ENCODE measurements at places on chromosomes 2 and 18. TPM values are rescaled to one million over a fixed set of nuclear protein-coding genes. Genes with fewer than 3 reads are reported as not detected.

C2orf80 gene
- total RNA-seq, result not detected

STEAP3 gene
- 15.3 TPM for total RNA-seq

TNFAIP6 gene
- not detected for total RNA-seq

CDH20 gene
- 0.28 TPM for total RNA-seq

CAPN14 gene
- 0.27 TPM for total RNA-seq

DNA sequence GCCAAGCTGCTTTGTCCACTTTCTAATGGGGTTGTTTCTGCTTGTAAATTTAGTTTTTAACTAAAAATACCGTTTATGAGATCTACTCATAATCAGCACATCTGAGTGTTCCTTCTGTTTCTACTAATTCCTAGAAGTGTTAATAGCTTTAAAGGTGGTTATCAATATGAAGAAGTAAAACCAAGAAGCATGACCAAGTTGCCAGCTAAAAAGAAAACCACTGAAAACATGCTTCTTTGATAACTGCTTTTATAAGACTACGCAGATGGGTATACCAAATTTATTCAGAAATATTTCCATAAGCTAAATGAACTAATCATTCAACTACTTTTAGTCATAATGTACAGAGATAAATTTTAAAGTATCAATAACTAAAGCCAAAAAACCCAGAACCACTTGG is 101.8 kb downstream of the C2orf74 start:
- H3K4me3 ChIP-seq, result no peak overlapping the region
- H3K4me1 ChIP-seq, result no peaks in the 10 kb centered on the region
- no peak for DNase-seq

GRCh38 chr18:72412927-72413326 is 131.2 kb downstream of the CBLN2 start:
- H3K27me3 ChIP-seq, result no peaks in the 10 kb centered on the region
- H3K36me3 ChIP-seq, result no peaks in the 10 kb centered on the region
- no peaks in the 10 kb centered on the region for H3K4me1 ChIP-seq
- H3K4me3 ChIP-seq, result no peak overlapping the region

DNA sequence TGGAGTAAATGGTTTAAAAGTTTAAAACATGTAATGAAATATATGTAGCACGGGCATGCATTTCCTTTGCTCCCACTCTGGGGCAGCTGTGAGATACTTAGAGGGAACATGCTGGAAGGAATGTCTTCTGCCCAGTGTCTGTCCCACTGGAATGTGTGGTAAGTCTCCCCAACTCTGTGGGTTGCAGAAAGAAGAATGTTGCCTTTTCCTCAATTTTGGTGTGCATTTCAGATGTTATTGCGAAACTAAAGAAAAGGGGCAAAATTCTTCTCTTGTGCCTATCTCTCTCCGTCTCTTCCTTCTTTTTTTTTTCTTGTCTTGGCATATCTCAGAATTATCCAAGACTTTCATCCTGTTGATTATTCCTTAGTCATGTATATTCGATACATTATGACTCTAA is 201.1 kb downstream of the SH3RF3 start:
- no peak overlapping the region for H3K27ac ChIP-seq
- no peaks in the 10 kb centered on the region for H3K36me3 ChIP-seq
- peaks cover 3% of the 10 kb centered on the region for H3K4me1 ChIP-seq

GRCh38 chr2:88856409-88857135 is 165.1 kb downstream of the RPIA start:
- H3K36me3 ChIP-seq, result no peaks in the 10 kb centered on the region
- H3K27ac ChIP-seq, result no peak overlapping the region
- H3K4me1 ChIP-seq, result no peaks in the 10 kb centered on the region
- no peaks in the 10 kb centered on the region for H3K27me3 ChIP-seq

DNA sequence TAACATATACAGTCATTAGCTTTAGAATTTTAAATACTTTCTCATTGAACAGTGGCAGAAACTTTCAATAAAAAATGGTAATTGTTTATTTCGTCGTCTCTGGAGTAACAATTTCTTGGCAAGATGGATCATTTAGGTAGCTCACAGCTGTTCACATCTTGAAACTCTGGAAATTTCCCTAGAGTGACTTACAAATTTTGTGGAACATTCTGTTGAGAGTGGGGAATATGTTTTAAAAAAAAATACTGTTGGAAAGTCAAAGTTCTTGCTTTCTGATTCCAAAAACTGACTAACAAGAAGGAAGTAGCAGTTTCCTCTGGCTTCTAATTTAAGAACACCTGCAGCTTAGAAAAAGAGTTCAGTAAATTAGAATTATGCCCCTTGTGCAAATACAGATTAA is 11.2 kb upstream of the CALCRL start:
- no peaks in the 10 kb centered on the region for H3K27me3 ChIP-seq
- no peaks in the 10 kb centered on the region for H3K4me1 ChIP-seq
- no peaks in the 10 kb centered on the region for H3K36me3 ChIP-seq
- DNase-seq, result no peak
- no peak overlapping the region for H3K4me3 ChIP-seq
- H3K27ac ChIP-seq, result no peak overlapping the region

DNA sequence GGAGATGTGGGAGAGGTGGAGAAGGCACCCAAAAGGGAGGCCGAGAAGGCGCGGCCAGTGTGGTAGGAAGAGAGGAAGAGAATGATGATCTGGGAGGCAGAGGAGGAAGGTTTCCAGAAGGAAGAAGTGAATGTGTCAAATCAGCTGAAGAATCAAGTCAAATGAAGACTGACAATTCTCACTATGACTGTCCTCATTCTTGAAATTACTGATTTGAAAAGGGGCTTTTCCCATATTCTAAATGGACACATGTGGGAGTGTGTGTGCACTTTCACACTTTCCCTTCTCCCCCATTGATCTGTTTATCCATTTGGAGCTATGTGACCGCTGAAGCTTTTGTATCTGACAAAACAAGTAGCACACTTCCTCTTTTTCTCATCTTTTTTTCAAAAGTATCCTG is 6.1 kb downstream of the AFF3 start:
- H3K27ac ChIP-seq, result no peak overlapping the region
- H3K36me3 ChIP-seq, result no peaks in the 10 kb centered on the region
- DNase-seq, result no peak
- H3K4me1 ChIP-seq, result no peaks in the 10 kb centered on the region

DNA sequence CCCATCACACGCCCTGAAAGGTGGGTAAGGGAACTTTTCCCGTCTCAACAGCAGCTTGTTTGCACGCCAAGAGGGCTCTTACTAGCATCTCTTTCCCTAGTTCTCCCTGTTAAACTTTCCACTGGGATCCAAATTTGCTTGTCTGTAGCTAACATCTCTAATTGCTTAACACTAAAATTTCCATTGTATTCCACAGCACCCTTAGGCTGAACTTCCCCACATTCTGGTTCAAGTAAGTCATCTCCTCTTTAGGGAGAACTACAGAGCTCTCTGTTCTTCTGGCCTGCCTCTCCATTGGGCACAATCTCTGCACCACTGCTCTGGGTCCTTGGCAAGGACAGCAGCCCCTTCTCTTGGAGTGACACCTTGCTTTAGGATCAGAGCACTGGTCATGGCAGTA is 24.0 kb downstream of the UNC50 start:
- H3K4me3 ChIP-seq, result no peak overlapping the region
- peaks cover 4% of the 10 kb centered on the region for H3K36me3 ChIP-seq
- DNase-seq, result no peak
- H3K27me3 ChIP-seq, result no peaks in the 10 kb centered on the region
- H3K27ac ChIP-seq, result no peak overlapping the region

- H3K36me3 ChIP-seq, result no peaks in the 10 kb centered on the region
- no peaks in the 10 kb centered on the region for H3K27me3 ChIP-seq
- no peak overlapping the region for H3K27ac ChIP-seq
- peak overlapping the region; percentile 1 for H3K4me3 ChIP-seq
- no peaks in the 10 kb centered on the region for H3K4me1 ChIP-seq
Measured at GRCh38 chr2:7430869-7431641, 513.8 kb downstream of the RNF144A start.

- no peak overlapping the region for H3K27ac ChIP-seq
- H3K27me3 ChIP-seq, result no peaks in the 10 kb centered on the region
- no peak overlapping the region for H3K4me3 ChIP-seq
- H3K4me1 ChIP-seq, result no peaks in the 10 kb centered on the region
- H3K36me3 ChIP-seq, result no peaks in the 10 kb centered on the region
Measured at GRCh38 chr2:21118302-21118920, 5.4 kb upstream of the TDRD15 start.

DNA sequence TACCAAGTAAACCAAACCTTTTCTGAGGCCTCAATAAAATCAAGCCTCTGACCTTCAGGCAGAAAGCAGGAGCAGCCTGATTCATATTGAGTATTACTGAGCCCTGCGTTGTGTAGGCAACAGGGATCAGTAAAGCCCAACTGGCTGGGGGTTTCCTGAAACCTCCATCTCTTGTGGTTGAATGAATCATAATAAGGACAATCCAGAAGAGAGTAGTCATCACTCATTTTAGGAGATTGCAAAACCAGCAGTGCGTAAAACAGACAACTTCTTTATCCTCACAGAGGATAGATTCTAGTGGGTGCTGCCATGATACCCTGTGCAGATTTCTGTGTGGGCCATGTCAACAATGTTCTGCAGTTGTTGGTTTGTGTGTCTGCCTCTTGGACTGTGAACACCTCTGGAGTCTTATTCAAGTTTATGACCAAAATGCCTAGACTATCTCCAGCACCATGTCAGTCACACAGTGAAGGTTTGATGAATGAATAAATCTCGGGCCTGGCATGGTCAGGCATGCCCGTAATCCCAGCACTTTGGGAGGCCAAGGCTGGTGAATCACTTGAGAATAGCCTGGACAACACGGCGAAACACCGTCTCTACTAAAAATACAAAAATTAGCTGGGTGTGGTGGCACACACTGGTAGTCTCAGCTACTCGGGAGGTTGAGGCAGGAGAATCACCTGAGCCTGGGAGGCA is 51.8 kb upstream of the RAB27B start:
- no peak overlapping the region for H3K4me3 ChIP-seq
- no peak overlapping the region for H3K27ac ChIP-seq
- H3K36me3 ChIP-seq, result no peaks in the 10 kb centered on the region
- no peaks in the 10 kb centered on the region for H3K4me1 ChIP-seq

DNA sequence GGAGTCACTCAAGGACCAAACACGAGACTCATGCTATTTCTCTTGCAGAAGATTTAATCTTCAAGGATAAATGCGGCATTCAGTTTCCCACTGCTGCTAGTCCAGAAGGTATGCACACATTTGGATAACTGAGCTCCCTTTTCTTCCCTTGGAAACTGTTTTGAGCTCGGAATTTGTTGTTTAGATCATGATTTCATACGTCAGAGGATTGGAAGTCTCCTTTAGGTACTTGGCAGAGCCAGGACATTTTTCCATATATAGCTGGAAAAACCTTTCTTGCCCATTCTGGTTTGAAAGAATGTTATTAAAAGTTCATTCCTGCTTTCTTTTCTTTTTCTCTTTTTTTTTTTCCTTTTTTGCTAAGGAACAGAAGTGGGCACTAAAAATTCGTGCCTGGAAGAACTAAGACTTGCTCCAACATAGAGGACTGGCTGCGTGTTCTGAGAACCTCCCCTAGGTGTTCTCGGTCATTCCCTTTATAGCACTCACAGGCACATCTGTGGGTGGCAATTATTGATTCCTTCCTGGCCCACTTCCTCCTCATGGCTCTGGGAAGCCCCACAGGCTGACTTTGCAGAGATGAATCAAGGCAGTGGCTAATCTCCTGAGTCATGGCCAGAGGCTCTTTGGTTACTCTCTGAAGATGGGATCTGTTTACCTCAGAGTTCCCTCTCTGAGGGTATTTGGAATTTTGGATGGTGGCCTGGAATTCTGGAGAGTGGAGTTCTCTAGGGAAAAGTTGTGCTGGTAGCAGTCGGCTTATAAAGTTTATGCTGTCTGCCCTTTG is 104.8 kb downstream of the PLCL1 start:
- H3K27ac ChIP-seq, result no peak overlapping the region
- DNase-seq, result no peak
- no peaks in the 10 kb centered on the region for H3K4me1 ChIP-seq
- no peaks in the 10 kb centered on the region for H3K36me3 ChIP-seq

DNA sequence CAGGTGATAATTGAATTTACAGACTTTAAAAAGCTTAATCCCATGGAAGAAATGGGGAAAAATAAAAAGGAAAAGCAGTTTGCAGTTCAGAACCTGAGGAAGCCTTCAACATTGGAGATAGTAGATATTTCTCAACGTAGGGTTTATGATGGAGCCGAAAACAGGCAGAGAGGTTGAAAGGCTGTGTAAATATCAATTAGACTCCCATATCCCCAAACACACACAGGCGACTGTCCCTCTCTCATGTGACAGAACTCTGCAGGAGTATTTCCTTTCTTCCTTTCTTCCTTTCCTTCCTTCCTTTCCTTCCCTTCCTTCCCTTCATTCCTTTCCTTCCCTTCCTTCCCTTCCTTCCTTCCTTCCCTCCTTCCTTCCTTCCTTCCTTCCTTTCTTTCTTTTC is 406.5 kb downstream of the LPIN1 start:
- no peak overlapping the region for H3K4me3 ChIP-seq
- DNase-seq, result no peak
- H3K4me1 ChIP-seq, result no peaks in the 10 kb centered on the region
- H3K27me3 ChIP-seq, result no peaks in the 10 kb centered on the region

DNA sequence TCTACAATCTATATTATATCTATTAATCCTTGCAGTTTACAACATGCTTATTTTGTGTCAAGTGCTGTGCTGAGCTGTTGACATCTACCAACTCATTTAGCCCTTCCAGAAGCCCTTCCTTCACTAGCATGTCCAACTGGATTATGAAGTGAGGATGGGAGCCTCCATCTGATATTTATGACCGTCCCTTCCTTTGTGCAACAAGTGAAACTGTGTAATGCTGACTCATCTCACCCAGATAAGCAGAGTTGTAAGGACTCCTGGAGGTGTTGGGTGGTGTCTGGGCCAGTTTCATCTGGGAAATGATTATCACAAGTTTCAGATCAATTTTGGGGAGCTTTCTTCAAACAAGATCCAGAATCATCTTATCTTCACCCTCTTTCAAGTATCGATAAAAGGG is 156.6 kb upstream of the ETAA1 start:
- H3K36me3 ChIP-seq, result no peaks in the 10 kb centered on the region
- no peak overlapping the region for H3K27ac ChIP-seq
- H3K4me1 ChIP-seq, result no peaks in the 10 kb centered on the region
- no peak overlapping the region for H3K4me3 ChIP-seq

DNA sequence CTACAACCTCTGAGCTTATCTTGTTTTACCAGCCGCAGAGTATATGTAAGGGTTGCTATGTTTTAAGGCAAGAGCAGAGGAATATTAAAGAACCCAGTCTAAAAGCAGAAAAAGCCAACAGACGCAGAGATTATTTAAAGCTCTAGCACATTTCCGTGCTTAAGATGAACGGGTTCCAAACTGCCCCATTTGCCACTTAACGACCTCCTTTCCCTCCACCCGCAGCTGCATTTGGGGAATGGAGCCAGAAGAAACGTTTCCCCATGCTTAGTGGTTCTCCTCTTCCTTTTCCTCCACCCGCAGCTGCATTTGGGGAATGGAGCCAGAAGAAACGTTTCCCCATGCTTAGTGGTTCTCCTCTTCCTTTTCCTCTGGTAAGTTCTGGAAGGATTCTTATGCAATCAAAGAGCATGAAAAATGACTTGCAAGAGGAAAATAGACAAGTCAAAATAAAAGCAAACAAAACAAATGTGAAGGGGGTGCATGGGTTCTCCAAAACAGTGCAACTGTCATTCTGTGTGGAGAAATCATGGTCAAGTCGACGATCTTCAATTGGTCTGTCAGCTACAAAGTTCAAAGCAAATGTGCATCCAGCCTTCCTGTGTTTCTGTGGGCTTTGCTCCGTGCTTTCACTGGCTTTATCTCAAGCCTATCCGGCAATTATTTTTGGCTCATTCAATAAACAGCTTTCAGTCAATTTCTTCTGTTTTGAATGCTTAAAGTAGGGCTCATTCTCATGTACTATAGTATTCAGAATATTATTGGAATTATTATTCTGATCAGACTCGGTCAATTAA is 57.8 kb downstream of the DIPK1C start:
- no peaks in the 10 kb centered on the region for H3K27me3 ChIP-seq
- DNase-seq, result no peak
- H3K4me3 ChIP-seq, result no peak overlapping the region
- H3K36me3 ChIP-seq, result no peaks in the 10 kb centered on the region
- no peak overlapping the region for H3K27ac ChIP-seq

- no peaks in the 10 kb centered on the region for H3K4me1 ChIP-seq
- no peak overlapping the region for H3K4me3 ChIP-seq
- DNase-seq, result no peak
Measured at GRCh38 chr2:138428710-138429440, 72.7 kb upstream of the SPOPL start.
